ENCODE measurements at places on chromosomes 4 and X.

DNA sequence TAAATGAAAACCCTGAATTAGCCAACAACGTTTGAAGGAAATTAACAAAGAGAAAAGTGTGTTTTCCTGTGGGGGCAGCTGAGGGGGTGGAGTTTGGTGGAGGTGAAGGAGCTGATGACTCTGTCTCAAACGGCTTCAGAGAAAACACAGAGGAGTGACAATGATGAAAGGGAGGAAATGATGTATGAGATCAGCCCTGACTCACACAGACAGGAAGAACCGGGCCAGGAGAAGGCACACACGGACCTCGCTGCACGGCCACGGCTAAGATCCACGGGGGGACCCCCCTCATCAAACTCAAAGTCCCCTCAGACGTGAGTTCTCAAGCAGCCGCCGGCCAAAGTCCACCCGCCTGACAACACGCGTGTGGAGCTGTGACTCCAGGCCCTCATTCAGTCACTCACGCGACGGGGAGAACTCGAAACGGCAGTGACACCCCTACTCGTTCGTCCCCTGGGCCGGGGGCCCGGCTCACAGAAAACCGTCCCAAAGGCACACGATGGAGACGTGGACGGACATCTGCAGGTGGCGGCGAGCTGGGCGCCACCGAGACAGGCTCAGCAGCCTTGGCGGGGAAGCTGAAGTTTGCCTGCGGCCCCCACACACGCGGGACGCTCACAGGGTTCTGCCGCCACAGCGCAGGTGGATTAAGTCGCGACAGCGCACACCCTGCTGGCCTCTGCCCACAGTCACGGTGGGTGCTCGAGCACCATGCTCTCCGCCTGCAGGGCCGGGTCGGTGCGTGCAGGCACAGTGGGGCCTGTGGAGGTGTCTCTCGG is 28.8 kb downstream of the PPP2R3B start:
- no peak for DNase-seq

GRCh38 chr4:14902342-14902741 is 99.9 kb upstream of the CPEB2 start:
- DNase-seq = no peak

GRCh38 chr4:73731968-73732610 is 8.3 kb upstream of the CXCL8 start:
- no peak for DNase-seq

DNA sequence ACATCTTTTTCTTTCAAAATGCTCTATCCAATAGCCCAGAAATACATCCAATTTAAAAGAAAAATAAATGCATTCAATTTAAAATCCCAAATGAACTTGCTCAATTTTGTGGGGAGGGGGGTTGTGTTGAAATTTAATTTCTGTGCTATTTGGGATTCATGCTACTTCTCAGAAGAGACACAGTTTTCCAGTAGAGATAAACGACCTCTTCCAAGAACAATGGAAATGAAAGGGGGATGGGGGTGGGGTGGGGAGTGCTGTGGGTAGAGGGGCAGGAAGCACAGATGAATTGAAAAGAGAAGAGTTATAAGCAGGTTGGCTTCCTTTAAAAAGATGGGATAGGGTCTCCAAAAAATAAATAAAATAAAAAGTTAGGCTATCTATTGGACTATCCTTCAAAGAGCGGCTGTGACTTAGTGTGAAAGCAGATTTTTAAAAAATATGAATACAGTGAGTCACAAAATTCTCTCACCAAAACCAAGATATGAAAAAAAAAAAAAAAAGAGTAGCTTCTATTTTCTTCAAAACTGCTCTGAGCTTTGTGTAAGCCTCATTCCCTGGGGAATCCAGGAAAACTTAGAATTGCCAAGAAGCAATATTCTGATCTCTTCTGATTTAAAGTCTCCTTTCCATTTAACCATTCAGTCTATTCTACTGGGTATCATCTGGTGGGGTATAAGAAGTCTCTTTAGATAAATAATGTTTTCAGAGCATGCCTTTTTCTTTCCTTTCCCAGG is 324.3 kb downstream of the PTTG2 start:
- DNase-seq = no peak

- no peak for DNase-seq
Observed at GRCh38 chrX:1041091-1041490, 171.4 kb downstream of the CRLF2 start.

GRCh38 chr4:111450867-111451266 is 694.4 kb upstream of the FAM241A start:
- no peak for DNase-seq

DNA sequence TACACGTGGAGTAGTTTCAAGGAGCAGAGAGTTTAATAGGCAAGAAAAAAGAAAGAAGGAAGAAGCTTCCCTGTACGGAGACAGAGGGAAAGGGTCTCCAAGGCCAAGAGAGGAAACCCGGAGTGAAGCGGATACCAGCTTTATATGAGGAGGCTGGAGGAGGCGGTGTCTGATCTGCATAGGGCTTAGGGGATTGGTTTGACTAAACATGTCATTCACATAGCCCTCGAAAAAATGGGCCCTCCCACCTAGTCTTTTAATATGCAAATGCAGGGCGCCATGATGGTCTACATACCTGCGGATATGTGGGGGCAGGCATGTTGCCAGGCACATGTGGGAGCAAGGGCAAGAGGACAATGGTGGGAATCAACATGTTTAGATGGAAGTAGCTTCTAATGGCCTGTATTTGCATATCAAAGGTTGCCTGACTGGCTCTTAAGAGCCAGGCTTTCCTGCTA is 103.1 kb upstream of the UGT8 start:
- DNase-seq = no peak

DNA sequence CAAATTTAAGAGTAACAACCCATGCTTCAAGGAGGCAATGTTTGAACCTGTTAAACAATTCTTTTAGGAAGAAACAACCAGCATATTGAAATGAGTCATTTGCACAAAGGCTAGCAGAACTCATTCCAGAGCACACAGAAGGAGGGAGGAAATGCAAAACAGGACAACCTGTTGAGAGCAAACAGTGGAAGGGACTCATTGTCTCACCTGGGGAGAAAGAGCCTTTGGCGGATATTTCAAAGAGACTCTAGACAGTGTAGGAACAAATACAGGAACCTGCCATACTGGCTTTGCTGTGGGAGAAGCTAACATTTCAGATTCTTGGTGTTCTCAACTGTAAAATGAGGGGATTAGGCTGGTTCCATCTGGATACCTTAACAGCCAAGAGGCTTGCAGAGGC is 14.8 kb upstream of the RASGEF1B start:
- DNase-seq = no peak

DNA sequence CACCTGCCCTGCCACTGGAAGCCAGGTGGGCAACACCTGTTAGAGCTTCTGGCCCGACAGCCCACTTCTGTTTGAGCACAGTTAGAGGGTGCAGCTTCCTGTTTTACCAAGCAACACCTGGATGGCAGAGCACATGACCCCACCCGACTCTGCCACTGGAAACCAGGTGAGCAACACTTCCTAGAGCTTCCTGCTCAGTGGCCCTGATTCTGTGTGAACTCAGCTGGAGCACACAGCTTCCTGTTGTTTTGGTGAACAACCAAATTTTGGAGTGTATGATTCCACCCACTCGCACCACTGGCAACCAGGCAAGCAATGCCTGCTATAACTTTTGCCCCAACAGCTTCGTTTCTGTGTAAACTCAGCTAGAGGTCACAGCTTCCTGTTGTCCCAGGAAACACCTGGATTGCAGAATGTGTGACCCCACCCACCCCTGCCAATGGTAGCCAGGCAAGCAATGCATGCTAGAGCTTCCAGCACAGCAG is 163.8 kb upstream of the KLF8 start:
- DNase-seq = no peak

GRCh38 chrX:40284852-40285251 is 187.1 kb upstream of the BCOR start:
- no peak for DNase-seq

- DNase-seq = no peak
Observed at GRCh38 chrX:39532761-39533160, 565.0 kb downstream of the BCOR start.

- no peak for DNase-seq
Observed at GRCh38 chrX:75609406-75609805, 86.6 kb upstream of the ZDHHC15 start.

- DNase-seq = no peak
Observed at GRCh38 chr4:155582971-155583437, 83.6 kb upstream of the GUCY1A1 start.

DNA sequence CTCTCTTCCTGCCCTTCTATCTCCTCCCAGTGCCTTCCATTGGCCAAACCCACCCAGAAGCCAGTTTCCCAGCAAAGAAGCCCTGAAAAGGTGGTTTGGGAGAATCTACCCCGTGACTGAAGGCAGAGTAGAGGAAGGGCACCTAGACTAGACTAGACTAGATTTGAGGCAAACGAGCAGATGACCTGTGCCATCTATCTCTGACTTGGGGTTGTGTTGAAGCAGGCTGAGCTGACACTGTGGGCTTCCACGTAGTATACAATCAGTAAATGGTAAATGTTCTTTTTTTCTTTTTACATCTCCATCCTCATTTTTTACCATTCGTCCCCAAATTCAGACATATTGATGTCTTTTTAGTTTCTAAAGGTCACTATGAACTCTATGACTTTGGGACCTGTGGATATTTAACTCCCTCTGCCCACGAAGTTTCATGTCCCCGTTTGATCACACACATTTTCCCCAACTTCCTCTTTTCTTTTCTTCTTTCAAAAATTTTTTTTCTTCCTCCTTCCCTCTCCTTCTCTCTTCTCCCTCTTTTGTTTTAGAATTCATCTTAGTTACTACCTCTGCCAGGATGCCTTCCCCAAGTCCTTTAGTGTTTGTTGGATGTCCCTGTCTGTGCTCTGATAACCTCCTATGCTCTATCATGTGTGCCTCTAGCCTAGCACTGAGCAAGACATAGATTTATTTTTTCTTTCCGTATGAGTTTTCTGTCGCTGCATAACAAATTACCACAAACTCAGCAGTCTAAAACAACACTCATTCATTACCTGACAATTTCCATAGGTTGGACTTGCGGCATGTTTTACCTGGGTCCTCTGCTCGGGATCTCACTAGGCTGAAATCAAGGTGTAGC is 6.2 kb upstream of the AFF1 start:
- no peak for DNase-seq

- DNase-seq = no peak
Observed at GRCh38 chr4:119659576-119659975, 31.0 kb upstream of the PDE5A start.

DNA sequence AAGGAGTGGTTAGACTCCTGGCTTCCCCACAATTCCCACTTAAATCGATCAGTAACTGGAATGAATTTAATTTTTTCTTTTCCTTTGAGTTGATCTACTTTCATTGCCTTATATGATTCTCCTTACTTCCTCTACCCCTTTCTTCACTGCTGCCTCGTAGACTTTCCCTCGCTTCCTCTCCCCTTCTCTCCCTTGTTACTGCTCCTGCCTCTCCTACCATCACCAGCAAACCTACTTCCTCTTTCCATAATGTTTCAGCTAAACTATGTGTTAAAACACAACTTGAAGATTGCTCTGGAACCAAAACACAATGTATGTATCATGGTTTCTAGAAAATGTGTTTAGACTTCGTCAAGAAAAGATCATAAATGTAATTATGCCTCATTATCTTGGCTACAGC is 132.0 kb upstream of the TET2 start:
- DNase-seq = no peak

GRCh38 chr4:46254788-46255187 is 130.9 kb upstream of the GABRG1 start:
- DNase-seq = no peak

- no peak for DNase-seq
Observed at GRCh38 chr4:83216959-83217683, 67.5 kb downstream of the COQ2 start.

DNA sequence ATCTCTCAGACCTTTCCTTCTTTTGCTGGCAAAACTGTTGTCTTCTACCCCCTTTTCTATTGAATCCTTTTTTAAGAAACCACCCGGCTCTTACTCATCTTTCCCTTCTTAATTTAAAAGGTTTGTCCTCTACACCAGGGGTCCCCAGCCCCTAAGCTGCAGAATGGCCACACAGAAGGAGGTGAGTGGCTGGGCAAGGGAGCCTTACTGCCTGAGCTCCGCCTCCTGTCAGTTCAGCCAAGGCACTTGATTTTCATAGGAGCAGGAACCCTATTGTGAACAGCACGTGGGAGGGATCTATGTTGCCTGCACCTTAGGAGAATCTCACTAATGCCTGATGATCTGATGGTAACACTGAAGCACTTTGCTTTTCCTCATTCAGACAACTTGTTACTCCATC is 726.3 kb upstream of the INTU start:
- DNase-seq = no peak

DNA sequence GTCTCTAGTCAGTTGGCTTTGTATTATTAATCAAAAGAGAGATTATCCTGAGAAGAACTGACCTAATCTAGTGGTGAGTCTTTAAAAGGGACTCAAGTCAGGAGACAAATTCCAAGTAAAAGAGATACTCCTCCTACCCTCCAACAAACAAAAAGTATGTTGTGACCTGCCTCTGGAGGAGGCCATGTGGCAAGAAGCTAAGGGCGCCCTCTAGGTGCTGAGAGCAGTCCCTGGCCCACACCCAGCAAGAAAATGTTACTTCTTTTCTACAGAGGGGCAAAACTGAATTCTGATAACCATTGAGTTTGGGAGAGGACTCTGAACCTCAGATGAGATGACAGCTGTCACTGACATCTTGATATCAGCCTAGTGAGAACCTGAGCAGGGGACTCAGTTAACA is 953.6 kb upstream of the AGA start:
- no peak for DNase-seq

GRCh38 chr4:84877051-84877833 is 89.2 kb downstream of the WDFY3 start:
- no peak for DNase-seq

GRCh38 chr4:142354794-142355420 is 491.2 kb downstream of the INPP4B start:
- DNase-seq = no peak

- DNase-seq = no peak
Observed at GRCh38 chrX:12366440-12366839, 228.2 kb downstream of the FRMPD4 start.

DNA sequence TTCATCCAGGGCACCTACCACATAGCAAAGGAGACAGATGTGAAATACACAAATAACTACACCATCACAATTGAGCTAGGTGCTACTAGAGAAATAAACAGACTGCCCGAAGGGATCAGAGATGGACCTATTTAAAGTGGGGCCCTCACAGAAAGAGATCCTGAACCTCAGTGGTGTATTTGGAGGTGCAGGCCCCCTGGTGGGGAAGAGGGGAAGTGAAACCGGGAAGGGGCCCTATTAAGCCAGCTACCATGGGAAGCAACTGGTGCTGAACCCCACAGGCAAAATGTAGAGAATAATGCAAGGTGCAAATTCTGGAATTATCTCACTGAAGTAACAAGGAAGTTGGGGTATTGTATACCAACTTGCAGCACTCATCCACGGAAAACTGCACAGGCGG is 78.6 kb upstream of the FAM9A start:
- DNase-seq = no peak

DNA sequence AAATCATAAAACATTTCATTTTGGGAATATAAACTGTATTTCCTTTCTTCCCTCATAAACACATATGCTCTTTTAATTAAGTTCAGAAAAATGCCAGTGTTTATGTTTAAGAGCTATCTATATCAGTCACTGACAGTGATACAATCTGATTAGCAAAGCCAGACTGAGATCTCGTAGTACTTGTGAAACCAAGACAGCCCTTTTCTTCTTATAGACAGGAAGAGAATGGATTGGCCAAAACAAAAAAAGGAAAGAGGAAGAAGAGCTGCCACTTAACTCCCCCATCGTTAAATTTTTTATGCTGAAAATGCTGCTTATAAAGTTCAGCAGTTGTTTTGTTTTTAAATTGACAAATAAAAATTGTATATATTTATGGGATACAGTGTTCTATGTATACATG is 87.4 kb downstream of the PLAC1 start:
- no peak for DNase-seq

- DNase-seq = no peak
Observed at GRCh38 chr4:30416547-30416946, 303.6 kb upstream of the PCDH7 start.

- DNase-seq = no peak
Observed at GRCh38 chrX:99078301-99078700, 1331.8 kb downstream of the PCDH19 start.

All from anterior cingulate cortex (tissue), 58 donors.